ENCODE measurements at places on chromosomes 12 and 14.
A peak's percentile ranks its signal among the peaks of the same experiment; 100 is the strongest.

DNA sequence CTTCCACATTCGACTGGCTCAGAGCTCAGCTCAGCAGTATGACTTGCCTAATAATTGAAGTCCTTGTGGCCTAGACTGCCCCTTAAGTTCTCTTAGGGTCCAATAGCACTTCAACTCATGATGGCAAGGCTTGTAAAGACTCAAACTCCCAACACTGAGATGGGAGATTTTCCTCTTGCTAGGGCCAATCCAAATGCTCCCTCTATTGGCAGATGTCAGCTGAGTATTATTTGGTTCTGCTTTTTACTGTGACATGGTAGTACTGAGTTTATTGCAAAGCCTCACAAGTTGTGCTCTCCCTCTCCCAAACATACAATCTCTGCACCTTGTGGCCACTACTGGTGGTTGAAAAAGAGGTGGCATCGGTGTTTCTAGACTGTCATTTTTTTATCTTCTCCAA, 164.2 kb downstream of the ALG10 start:
- no peak for DNase-seq

DNA sequence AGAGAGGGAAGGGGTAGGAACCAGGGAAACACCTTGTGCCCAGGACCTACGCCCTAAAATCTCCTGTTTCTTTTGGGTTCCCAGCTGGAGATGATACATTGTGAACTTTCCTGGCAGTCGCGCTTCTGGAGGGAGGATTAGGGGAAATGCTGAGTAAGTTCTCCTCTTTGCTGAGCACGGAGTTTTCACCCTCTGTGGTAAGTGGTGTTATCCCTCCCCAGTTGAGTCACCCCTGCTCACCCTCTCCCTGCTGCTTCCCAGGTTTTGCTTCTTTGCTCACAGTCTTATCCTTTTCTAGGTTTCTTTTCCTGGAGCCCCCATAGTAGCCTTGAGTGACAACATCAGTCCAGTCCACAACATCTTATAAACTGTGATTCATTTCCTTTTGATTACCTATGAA, 789.1 kb downstream of the TMEM121 start:
- DNase-seq: no peak

DNA sequence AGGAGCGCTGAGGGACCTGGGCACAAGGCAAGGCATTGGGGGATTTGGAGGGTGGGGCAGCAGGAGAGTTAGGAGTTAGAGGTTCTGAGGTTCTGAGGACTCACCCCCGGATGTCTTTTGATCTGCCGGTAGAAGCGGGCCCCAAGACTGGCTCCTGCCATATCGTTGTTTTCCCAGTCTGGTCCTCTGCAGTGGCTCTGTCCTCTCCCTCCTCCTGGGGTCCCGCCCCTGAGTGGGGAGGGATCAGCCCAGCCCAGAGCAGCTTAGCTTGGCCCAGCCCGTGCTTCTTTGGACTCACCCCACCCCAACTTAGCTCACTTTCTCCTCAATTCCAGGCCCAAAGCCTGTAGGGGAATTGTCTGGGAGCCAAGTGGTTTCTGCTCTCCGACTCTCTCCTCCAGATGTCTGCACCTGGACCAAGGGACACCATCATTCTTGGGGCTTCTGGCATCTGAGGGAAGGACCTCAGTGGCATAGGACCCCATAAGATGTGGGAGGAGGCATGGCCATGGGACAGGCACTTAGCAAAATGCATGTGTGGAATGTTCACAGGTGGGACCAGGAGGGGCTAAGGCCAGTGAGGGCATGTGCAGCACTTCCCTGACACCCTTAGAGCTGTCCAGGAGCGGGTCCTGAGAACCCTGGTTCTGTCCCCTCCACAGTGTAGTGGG, 7.5 kb downstream of the SHMT2 start:
- no peak for DNase-seq

DNA sequence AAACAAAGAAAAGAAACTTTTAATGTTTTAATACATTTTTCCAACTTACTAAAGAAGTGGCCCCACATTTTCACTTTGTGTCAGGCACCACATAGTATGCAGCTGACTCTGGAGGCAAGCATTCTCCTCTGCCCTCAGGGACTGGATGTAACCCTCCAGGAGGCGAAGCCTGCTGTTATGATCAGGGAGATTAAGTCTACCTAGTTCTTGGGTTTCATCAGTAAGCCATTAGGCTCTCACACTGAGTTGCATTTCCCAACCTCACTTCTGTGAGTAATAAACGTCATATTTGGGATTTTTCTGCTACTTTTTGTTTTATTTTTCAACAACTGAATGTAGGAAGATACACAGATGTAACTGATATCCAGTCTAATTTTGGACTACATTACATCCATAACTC, 101.2 kb upstream of the LRFN5 start:
- no peak for DNase-seq

DNA sequence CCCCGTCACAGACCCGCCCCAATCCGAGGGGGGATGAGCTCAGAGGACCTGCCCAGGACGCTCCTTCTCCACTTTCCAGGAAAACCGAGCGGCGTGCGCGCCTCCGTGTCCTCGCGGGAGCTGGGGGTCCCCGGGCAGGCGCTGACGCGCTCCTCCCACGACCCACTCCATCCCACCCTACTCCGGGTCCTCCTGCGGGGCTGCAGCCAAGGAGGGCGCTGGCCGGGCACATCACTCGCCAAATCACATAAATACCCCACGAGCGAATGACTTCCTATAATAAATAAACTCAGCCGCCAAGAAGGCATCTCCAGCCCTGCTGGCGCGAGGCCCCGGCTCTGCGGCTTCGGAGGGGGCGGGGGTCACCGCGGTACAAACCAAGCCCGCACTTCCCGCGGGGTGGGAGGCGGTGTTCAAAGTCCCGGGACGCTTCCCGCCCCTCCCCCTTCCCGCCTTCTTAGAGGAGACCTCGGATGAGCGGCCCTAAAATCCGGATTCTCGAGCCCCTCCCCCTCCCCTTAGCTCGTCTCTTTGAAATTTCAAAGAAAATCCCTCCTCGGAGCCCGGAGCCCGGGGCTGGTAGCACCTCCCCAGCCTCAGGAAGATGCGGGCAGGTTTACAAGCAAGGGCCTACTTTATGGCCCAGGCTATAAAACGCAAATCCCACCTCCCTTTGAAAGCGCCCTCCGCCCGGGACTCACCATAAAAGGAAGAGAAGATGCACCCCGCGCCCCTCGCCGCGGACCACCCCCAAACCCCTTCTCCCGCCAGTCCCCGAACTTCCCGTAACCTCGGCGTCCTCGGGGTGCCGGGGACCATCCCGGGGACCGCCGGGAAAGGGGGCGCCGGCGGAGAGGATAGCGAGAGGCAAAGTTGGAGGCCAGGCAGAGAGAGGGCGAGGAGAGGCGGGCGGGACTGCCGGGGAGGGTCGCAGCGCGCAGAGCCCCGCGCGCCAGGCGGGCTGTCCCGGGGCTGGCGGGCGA, 712 bp upstream of the FZD10 start:
- DNase-seq: peak; percentile 29

GRCh38 chr12:2355604-2356003, 302.8 kb downstream of the CACNA1C start:
- no peak for DNase-seq

DNA sequence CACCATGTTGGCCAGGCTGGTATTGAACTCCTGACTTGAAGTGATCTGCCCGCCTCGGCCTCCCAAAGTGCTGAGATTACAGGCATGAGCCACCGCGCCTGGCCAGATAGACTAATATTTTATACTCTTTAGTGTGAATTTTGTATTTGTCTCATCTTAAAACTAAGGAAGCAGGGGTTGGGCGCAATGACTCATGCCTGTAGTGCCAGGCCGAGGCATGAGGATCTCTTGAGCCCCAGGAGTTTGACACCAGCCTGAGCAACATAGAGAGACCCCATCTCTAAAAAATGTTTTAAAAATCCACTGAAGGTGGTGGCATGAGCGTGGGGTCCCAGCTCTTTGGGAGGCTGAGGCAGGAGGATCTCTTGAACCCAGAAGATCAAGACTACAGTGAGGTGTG, 9.0 kb downstream of the DYNC1H1 start:
- no peak for DNase-seq

DNA sequence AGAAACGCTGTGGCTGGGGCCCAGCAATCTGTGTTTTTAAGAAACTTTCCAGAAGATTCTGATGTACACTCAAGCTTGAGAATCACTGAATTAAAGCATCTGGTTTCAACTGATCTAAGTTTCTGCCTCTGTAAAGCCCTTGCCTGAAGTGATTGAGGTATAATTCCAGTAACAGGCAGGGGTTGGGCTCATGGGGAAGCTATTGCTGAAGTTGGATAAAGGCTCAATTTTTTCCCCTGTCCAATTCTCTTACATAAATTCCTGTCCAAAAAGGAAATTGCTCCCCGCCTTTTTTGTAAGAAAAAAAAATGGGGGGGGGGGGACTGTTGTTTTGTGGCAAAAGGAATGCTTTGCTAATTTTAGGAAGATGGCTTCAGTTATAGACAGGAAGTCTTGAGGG, 337.4 kb downstream of the NUAK1 start:
- DNase-seq: no peak

GRCh38 chr14:94153750-94154342, 20.3 kb upstream of the PPP4R4 start:
- DNase-seq: no peak
